Activated CD4-positive, alpha-beta T cell treated with anti-CD3 and anti-CD28 coated beads for 4 hours (primary cell): ENCODE measurements at places on chromosomes 1 and 21.

GRCh38 chr21:38669186-38669585, 136.5 kb upstream of the ETS2 start:
- no peak for DNase-seq

GRCh38 chr1:40380817-40381216, 7.3 kb downstream of the SMAP2 start:
- no peak for DNase-seq

DNA sequence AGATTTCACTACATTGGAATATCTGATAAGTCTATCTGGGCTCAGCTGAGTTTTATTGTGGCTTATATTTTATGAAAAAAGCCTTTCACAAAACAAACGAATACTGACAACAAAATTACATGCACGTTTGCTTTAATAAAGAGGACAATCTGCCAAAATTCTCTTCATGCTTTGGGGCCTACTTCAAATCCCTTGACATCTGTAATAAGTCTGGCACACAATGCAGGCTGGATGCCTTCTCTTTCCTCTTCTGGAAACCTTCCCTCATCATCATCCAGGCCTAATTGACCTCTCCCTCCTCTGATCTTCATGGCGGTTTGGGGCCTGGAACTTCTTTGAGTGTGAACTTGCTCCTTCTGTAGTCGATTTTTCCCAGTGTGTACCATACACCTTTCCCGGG, 70.3 kb downstream of the MAP10 start:
- DNase-seq, result no peak

DNA sequence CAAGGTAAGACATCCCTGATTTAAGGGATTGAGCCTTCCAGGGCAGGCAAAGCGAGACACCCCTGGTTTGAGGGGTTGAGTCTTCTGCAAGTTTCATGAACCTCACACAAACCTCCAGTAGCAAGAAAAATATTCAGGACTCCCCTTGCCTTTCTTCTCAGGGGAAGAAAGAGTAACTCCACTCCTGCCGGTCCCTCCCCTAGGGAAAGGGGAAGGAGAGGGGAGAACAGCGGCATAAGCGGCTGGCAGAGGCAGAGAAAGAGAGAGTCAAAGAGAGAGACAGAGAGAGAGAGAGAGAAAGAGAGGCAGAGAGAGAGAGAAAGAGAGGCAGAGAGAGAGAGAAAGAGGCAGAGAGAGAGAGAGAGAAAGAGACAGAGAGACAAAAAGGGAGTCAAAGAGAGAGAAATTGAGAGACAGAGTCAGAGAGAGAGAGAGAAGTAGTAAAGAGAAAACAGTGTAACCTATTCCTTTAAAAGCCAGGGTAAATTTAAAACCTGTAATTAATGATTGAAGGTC, 29.5 kb upstream of the CBR3 start:
- no peak for DNase-seq

DNA sequence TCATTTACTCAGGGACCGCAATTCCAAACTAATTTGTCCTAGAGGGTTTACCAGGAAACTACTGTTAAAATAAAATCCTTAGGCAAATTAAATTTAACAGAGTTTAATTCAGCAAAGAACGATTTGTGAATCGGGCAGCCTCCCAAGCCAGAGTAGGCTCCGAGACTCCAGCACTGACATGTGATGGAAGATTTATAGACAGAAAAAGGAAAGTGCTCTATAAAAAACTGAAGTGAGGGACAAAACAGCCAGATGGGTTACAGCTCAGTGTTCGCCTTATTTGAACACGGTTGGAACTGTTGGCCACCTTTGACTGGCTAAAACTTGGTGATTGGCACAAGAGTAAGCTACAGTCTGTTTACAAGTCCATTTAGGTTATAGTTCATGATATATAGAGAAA, 35.2 kb upstream of the RCSD1 start:
- DNase-seq, result no peak

DNA sequence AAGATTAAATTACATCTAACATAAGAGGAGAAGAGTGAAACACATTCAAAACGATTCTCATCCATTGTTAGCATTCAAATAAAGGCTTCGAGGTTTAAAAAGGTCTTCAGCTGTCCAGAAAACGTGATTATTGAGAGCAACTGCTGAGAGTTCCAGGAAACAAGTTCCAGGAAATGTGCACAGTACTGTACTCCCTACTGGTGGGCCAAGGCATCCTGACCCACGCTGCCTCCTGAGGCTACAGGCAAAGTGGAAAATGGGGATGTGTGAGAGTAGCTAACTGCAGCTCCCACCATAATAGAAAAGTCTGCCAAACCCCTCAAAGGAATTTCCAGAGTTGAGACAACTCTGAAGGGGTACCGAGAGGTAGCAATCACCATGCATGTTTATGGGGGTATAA, 2.0 kb downstream of the VAV3 start:
- DNase-seq, result no peak

GRCh38 chr21:45877171-45877438, 104.5 kb upstream of the COL6A1 start:
- DNase-seq, result no peak

DNA sequence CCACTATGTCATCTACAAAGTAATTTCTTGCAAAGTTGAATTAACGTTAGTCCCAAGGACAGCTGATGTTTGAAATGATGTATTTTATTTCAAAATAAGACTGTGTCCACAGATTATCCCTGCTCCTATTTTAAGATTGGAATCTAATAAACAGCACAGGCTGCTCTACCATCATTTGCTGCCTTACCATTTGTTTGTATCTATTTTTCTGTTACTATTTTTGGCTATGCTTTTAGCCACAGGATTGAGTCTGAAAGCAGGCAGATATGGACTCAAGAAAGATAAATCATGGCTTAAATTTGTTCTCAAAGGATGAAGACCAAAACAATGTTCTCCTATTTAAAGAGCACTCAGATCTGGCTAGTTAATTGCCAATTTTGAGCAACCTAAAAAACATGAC, 105.3 kb downstream of the RGS2 start:
- DNase-seq, result no peak

DNA sequence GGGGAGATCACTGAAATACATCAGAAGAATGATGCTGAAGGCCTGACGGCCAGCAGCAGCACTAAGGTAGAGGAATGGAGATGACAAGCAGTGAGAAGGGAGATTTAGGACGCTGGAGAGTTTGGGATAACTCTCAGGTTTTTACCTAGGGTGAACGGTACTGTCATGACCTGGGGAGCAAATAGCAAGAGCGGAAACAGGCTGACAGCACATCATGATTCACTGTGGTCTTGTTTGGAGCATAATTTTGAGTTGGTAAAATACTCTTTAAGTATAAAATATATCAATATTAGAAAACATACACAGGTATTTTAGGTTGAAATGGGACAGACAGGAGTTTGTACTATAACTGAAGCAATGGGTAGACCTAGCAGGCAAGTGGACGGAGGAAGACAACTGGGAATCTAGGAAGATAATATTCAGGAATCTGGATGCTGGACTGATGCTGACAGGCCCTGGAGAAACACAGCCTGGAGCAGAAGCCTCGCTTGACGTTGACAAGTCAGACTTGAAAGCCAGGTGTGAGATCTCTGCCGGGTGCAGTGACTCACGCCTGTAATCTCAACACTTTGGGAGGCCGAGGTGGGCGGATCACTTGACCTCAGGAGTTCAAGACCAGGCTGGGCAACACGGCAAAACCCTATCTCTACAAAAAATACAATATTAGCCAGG, 33.3 kb downstream of the ALG14 start:
- no peak for DNase-seq

GRCh38 chr1:178092878-178093493, 918 bp upstream of the RASAL2 start:
- no peak for DNase-seq

DNA sequence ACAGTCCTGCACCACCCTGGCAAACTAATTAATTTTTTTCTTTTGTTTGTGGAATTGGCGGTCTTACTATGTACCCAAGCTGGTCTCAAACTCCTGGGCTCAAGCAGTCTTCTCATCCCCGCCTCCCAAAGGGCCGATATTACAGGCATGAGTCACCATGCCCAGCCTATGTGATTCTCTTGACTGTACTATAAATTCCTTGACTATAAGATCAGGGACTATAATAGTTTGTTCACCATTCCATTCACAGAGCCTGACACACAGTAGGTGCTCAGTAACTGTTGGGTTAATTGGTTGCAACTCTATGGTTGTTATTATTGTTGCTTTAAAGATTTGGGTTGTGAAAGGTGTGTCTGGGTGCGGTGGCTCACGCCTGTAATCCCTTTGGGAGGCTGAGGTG, 17.2 kb downstream of the DAP3 start:
- no peak for DNase-seq

GRCh38 chr1:41160498-41161110, 81.5 kb downstream of the SCMH1 start:
- no peak for DNase-seq

- DNase-seq, result no peak
Observed at GRCh38 chr1:201905234-201905890, 16.7 kb downstream of the SHISA4 start.

- no peak for DNase-seq
Observed at GRCh38 chr1:43280692-43281091, 4.7 kb downstream of the C1orf210 start.

GRCh38 chr1:172530000-172530399, 3.0 kb upstream of the SUCO start:
- DNase-seq, result no peak

- DNase-seq, result no peak
Observed at GRCh38 chr1:194225821-194226220, 1039.4 kb upstream of the B3GALT2 start.

DNA sequence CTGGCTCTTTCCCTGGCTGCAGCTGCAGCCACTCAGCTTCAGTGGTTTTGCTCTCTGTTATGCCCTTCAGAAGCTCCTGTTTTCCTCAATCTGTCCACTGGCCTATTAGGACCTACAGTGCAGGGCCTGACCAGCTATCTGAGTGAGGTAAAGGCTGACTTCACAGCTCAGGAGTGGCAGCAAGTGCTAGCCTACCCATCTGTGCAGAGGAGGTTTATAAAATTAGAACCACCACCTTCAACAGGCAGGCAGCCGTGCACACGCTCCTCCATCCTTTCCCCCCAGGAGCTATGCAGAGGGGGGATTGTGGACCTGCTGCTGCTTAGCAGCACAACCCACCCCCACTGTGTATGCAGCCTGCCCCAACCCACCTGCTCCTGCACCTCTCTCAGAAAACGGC, 8.3 kb downstream of the ADAR start:
- no peak for DNase-seq

DNA sequence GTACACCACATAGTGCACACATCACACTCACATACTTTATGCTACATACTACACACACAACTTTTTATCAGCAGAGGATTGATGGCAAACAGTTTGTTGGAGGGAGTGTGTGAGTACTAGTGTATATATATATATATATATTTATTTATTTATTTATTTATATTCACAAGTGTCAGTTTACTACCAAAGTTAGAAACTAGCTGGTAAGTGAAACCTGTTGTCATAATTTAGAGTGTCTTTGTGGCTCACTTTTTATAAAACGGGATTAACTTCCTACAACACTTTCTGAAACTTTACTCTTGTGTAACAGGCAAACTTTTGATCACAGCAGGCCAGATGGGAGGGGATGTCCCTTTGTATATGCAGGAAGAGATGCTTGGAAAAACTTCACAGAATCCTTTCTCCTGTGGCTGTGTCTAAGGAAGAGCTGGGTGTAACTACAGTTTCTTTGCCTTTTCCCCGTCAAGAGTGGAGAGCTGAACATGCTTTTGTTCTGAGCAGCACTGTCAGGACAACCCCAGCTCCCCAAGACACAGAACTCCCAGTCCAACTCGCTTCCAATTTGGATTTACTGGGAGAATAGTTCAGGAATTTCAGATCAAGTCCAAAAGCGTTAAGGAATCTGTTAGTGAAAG, 1.9 kb upstream of the SAMD13 start:
- no peak for DNase-seq

GRCh38 chr1:94992161-94992560, 65.3 kb upstream of the CNN3 start:
- DNase-seq, result no peak

- DNase-seq, result no peak
Observed at GRCh38 chr1:245528258-245528635, 373.5 kb downstream of the KIF26B start.

GRCh38 chr1:113581323-113581722, 178.0 kb downstream of the PHTF1 start:
- no peak for DNase-seq
